Astrocyte of the cerebellum (primary cell): ENCODE measurements at places on chromosomes 11 and 22.

DNA sequence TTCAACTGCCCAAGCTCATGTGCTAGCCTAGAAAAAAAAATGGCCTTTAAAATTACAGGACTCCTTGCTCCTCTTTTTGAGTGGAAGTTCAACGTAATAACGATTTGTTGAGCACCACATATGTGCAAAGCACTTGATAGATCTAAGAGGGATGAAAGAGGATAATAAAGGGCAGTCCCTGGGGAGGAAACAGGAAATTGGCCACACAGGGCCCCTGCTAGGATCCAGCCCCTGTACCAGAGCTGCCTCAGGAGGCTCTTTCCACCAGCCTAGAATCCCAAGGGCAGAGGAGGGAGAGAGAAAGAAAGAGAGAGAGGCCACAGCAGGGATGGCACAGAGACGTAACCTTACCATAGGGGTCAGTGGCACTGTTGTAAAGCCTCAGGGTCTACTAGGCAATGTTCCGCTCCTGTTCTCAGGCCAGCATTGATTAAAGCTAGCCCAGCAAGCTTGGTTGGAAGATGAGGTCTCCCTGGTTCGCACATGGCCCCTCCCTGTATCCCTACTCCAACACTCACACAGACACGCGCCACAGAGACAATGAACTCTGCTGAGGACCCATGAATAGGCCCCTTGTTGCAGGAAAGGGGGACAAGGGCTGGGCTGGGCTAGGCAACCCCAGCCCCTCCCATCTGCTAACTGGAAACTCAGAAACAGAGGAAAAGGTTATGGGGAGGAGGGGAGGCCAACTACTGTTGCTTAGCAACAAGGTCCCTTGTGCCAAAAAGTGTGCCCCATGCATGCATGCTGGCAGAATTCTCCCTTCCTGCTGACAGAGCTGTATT is at the start of gene TMPRSS5:
Gene TMPRSS5 (minus strand): TSS at position 438 of the 785 bp plus-strand sequence. CDS start 84 bp downstream, at position 354.
- no peak for DNase-seq

DNA sequence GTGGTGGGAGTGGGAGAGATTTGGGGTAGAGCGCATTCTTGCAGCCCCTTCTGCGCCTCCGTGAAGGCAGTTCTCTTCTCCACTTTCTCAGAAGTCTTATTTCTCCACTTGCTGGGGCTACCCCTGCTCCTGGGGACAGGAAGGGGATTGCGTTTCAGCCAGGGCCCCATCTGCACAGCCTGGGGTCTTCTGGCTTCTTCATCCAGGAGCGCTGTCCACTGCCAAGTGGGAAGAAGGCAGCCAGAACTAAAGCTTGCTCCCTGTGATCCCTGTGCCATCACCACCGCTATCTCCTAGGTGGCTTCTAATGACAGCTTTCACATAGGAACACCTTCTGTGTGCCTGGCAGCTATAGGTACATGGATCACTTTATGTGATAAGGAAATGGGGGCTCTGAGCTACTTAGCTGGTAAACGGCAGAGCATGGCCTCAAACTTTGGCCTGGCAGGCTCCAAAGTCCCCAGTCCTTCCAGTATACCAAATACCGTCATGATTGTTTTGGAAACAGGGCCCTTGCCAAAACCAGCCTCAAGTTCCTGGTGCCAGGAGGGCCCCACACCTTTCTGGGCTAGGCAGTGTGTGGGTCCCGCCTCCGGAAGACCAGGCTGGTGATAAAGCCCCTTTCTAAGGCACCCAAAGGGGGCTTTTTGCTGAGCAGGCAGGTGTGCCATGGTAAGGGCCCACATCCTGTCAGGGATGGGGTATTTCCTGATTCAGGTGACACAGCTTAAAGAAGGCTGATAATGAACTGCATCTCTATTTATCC is 60.4 kb upstream of the PAX6 start:
- no peak for DNase-seq

- no peak for DNase-seq
Observed at GRCh38 chr11:133347988-133348387, 184.3 kb downstream of the OPCML start.

DNA sequence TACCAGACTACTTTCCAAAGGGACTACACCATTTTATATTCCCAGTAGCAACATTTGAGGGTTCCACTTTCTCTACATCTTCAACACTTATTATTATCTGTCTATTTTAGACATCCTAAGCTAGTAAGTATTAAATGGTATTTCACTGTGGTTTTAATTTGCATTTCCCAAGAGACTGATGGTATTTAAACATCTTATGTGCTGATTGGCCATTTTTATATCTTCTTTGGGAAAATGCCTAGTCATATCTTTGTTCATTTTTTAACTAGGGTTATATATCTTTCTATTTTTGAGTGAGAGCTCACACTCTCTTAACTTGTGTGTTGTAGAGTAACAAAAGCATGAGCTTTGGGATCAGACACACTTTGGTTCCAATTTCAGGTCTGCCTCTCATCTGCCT is 73.7 kb downstream of the PRCP start:
- no peak for DNase-seq

GRCh38 chr11:69094915-69095290 is 46.2 kb downstream of the TPCN2 start:
- no peak for DNase-seq

DNA sequence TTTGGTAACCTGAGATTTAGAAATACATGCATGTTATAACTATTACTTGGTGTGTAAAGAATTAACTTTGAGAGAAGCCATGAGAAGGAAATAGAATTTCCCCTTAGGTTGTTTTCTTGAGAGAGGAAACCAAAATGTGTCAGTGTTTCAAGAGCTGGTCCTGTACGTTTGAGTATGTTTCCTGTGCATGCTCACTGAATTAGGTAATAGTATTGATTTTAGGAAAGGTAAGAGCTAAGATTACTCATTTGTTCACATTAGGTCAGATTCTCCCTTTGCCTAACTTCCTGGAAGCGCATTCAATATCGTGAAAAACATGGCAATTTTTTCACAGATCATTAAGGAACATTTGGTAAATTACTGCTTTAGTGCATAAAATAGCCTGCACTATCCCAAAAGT is 49.3 kb upstream of the RDX start:
- DNase-seq, result no peak

DNA sequence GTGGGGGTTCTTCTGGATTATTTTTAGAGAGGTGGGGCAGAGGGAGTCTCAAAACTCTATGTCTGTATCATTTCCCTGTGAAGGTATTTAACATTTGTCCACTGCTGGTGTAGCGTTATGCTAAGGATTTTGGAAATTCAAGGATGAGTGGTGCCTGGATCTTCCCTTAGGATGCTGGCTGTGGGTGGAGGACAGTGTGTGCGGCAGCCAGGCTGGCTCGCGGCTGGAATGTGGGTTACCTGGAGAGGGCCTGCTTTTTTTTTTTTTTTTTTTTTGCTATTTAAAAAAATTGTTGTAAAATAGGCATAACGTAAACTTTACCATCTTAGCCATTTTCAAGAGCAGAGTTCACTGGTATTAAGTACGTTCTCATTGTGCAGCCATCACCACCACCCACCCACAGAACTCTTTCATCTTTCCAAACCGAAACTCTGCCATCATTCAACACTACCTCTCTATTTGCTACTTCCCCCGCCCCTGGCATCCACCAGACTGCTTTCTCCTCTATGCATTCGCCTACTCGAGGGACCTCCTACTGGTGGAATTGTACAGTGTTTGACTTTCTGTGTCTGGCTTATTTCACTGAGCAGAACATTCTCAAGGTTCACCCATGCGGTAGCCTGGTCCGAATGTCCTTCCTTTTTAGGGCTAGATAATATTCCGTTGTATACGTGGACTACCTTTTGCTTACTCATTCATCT is 67.1 kb downstream of the PARVB start:
- no peak for DNase-seq

DNA sequence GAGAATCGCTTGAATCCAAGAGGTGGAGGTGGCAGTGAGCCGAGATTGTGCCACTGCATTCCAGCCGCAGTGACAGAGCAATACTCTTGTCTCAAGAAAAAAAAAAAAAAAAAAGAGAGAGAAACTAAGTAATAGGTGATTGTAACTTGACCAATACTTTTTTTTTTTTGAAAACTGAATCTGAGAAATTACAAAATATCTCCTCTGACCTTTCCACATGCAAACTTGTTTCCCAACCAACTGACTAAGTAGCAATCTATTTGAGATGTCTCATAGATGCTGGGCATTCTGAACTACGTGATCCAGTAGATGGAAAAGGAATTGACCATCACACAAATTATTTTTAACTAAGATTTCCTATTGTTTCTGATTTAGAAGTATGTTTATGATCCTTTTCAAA is 407.3 kb upstream of the CHORDC1 start:
- DNase-seq, result no peak

- DNase-seq, result no peak
Observed at GRCh38 chr11:129280027-129280811, 88.1 kb upstream of the ARHGAP32 start.

- DNase-seq, result no peak
Observed at GRCh38 chr11:35158701-35159510, 19.9 kb downstream of the CD44 start.

DNA sequence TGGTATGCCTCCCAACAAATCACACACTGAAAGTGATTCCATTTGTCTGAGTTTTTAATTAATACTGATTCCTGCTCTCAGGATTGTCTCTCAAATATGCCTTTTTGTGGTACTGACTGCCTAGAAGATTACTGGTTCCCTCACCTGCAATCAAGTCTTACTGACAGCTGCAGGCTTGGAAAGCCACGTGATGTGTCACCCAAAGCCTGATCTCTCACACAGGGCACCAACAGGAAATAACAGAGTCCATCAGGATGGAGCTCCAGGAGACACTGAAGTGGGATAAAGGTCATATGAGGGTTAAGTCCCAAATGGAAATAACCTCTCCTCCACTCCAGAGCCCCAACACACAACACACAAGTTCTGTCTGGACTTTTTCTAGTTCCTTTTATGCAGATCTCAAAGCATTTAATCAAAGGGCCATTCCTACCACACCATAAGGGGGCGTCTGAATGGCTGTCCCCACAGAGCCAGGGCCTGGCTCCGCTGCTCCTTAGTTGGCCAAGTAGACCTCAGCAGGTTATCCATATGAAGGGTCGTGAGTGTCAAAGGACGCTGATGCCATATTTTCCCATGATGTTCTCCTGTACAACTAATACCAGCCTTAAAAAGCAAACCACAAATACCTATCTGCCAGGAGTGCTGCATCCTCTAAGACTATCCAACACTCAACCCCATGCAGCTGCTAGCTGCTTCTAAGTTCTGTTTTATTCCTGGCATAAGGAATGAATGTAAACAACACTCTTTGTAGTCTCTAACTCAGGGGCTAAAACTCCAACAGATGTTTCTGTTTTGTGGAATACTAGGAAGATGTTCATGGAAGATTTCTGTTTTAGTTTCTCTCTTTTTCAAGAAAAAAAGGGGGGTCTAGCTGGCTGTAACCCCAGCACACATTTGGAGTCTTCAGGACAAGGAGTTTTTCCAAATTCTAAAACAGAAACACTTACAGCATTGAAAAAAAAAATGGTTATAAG is 13.0 kb downstream of the SCUBE2 start:
- DNase-seq, result no peak

DNA sequence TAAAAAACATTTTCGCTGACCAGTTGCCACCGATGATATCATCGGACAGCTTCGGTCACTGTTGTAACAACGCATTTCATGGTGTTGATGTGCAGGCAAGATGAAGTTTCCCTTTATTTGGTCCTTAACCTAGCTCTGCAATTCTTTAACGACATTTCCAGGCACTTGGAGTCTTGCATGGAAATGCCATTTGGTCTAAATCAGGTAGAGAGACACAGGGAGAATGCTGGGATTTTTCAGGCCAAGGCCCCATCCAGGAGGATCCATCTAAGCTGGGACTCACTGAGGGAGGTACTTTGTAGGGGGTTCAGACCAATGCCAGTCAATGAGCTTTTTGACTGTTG is 121.5 kb upstream of the RCN1 start:
- DNase-seq, result no peak
